ENCODE measurements at places on chromosomes 2 and 18.

DNA sequence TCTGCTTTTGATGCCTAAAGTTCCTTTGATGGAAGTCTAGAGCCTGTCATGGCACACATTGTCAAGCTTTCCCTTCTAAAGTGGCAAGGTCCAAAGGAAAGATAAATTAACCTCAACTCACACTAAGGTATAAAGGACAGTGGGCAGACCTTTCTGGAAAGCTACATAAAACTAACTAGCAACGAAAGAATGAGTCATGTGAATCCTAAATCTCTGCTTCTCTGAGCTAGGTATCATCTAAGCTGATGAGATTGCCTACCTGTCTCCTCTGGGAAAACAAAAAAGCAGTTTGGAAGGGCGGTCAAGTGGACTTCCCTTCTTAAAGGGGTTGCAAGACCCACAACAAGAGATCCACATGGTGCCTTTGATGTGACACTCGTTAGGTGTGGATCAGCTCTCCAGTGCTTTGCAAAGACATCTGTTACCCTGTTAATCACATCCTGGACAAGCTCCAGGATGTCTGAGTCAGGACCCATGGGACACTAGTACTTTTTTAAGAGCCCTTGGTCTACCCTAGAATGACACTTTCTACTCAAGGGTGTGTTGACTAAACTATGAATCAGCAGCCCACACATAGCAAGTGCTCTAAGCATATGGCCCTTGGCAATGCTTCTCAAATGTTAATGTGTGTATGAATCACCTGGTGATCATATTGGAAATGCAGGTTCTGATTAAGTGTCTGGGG, 173.5 kb downstream of the ALK start:
- no peak for DNase-seq

- DNase-seq, result no peak
Measured at GRCh38 chr2:162028511-162028910, 45.5 kb downstream of the DPP4 start.

- no peak for DNase-seq
Measured at GRCh38 chr2:184993746-184994145, 395.4 kb downstream of the ZNF804A start.

DNA sequence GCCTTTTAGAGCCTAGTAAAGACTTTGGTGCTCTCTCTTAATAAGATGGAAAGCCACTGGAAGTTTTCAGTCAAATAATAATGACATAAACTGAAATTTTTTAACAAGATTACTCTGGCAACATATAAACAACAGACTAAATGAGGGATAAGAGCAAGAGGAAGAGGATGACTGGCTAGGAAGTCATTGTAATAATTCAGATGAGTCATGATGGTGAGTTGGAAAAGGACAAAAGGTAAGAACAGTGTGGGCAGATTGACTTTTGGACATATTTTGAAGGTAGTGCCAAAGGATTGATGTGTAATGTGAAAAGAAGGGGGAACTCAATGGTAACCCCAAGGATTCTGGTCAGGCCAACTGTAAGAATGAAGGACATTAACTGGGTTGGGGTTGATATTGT, 310.3 kb downstream of the NOL4 start:
- no peak for DNase-seq

- DNase-seq, result no peak
Measured at GRCh38 chr2:60741576-60741975, 14.5 kb upstream of the PAPOLG start.

- DNase-seq, result no peak
Measured at GRCh38 chr2:217609952-217610351, 392.8 kb downstream of the TNS1 start.

DNA sequence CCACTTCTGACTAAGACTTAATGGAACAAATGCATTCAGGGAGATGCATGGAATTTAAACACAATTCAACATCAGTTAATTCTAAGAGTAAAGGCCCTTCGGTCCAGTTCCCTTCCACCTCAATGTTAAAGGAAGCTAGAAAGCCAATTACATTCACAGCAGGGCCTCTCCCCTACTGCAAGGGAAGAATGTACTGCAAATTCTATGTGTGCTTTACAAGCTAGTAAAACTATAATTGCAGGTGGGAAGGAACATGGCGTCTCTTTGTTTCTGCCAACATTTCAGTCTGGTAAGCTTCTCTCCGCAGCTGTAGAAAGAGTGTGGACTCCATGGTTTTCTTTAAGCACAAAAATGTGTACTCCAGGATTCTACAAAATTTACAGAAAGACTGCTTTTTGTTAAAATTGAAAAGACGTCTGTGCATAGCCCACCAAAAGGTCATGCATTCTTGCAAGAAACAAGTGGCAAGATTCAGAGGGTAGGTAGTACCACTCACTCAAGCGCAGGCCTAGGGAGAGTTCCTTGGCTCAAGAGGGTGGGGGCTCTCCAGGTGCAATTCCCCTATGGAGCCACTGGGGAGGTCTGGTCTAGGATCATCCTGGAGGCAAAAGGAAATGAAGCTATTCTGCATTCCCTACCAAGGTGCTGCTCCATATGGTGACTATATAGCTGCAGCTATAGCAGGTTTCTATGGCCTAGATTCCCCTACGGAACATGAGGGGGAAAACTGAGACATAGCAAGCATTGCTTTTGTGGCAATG, 127.0 kb upstream of the FZD5 start:
- DNase-seq, result no peak

GRCh38 chr2:127581050-127581345, 45.5 kb downstream of the MYO7B start:
- DNase-seq, result no peak

DNA sequence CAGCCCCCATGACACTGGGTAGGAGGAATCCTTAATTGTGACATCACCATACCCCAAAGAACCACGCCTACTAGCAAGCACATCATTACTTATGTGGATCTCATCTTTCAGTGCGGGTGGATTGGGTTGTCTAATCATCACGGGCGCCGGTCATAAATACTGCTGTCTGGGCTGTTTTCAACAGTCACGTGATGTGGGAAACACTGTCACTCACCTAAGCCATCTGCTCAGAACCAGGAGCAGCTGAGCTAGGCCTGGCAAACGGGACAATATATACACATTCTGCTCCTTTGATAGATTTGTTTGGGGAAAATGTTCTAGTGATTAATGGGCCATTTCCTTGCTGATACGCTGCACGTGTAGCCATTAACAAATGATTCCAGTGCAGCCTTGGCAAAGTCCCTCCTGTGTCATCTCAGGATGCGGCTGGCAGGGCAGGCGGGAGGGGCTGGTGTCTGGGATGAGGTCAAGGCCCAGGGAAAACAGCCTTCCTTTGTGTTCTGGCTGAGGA, 145.9 kb upstream of the COPS8 start:
- no peak for DNase-seq

GRCh38 chr2:76861708-76862107, 660.5 kb downstream of the LRRTM4 start:
- DNase-seq, result no peak

DNA sequence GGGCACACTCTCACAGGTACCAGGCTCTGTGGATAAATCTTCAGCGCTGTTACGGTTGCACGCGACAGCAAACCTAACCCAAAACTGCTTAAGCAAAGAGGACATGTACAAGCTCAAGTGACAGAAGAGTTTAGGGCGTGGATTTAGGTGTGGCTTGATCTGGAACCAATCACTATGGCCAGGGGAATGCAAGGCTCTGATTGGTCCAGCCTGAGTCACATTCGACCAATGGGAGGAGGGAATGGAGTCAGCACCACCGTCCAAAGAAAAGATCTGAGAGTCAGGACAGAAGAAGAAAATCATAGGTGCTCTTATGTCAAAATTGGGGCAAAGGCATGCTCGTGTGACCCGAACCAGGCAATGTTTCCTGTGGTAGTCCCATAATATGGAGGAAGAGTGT, 139.0 kb downstream of the TRIM43 start:
- no peak for DNase-seq

DNA sequence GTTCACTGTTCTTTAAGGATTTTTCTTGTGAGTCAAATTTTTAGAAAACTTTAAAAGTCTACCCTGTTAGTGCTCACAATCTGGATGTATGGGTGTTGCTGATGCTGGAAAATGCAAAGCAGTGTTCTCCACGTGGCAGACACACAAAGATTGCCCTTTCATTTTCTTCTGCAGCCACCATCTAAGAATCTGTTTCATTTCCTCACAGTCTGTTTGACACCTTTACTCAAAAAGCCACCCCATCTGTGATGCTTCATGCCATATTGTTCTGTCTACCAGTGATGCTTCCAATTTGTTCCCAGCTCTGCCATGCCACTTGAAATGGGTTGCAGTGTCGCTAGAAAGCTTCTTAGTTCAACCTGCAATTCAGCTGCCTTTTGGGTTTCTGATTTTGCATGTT, 464.2 kb upstream of the UBE2E3 start:
- no peak for DNase-seq

DNA sequence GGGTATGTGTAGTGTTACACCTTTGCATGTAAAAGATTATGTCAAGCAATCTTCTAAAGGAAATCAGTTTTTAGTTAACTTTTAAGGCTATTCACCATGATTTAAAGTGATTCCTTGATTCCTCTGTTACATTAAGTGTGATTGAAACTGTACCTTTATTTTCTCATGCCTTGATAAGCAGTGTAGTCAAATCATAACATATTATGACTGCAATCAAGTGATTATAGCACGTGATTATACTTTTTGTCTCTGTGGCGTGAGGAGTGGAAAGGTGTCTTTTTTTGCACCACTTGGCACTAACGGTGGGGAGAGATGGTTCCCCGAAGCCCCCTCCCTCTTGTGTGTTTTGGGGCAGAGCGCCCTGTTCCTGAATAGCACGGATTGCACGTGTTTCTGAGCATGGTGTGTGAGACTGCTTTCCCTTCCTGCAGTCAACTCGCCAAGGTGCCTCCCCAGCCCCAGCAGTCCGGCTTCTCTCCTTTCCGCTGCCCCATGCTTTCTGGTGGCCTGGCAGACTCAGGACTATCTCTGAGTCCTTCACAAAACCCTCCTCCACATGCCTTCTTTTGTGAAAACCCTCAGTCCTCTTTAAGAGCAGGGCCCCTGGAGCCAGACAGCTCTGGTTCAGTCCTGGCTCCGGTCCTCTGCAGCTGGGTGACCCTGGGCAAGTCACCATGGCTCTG, 68.4 kb downstream of the AGAP1 start:
- no peak for DNase-seq

GRCh38 chr2:191728750-191729624, 51.1 kb downstream of the NABP1 start:
- DNase-seq, result no peak

DNA sequence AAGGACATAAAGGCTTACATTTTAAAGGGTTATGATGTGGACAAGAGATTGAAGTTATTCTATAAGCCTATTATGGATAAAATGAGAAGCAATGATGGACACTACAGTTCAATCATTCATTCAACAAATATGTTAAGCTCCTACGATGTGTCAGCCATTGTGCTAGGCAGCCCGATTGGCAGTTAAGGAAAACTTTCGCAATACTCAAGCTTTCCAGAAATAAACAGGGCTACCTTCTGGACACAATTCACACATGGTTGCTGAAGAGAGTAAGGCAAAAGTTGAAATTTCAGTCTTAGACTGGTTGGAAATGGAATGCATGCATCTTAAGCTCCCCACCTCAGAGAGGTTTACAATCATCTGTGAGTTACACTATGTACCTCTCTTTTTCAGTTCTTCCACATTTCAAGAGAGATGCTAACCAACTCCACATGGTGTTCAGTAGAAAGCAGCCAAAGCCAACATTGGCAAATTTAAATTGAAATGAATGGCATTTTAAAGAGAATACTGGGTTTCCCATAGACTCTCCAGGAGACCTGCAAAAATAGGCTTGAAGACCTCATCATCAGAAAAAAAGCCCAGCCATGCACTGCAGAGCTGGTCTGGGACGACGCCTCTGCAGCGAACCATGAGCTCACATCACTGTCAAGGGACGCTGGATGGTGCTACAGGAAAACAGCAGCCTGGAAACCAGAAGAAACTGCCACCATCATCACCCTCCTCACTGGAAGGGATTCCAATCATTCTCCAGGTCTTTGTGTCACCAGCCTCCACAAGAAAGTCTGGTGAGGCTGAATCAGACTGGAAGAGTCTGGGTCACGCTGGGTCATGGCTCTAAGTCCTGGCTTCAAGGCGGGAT, 276.3 kb downstream of the AFF3 start:
- no peak for DNase-seq

- DNase-seq, result no peak
Measured at GRCh38 chr18:9096685-9097084, 5.8 kb upstream of the NDUFV2 start.

DNA sequence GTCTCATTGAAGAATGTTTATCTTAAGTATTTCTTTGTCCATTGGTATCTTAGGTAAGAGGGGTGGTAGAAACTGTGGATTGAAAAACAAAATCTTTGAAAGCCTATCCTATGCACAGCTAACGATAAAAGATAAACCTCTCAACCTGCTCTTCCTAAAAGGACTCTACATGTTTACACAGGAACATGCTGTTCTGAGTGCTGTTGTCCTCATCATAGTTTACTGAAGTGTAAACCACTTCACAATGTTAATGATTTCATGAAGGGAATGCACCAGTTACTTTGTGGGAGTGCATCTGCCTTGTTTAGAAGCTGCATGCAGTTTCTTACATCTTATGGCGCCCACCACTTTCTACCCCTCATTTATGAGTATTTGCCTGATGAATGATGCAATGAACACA, 1.2 kb downstream of the ACMSD start:
- no peak for DNase-seq

DNA sequence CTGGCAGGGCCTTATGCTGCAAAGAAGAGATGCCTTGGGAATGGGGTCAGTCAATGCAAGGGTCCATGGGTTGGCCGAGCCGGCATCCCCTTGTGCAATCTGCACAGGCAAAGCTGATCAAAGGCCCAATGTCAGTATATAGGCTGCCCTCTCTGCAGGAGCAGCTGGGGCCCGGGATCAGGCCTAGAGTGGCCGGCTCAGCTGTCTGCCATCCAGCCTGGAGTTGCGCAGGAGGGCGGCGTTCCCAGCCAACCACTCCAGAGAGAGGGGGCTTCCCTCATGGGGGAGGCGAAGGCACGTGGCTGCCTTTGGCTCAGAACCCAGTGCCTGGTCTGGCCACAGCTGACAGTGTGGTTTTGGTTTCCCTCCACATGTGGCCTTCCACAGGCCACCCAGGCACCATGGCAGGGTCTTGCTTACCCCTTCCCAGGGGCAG, 3.9 kb downstream of the INPP5D start:
- DNase-seq, result no peak

DNA sequence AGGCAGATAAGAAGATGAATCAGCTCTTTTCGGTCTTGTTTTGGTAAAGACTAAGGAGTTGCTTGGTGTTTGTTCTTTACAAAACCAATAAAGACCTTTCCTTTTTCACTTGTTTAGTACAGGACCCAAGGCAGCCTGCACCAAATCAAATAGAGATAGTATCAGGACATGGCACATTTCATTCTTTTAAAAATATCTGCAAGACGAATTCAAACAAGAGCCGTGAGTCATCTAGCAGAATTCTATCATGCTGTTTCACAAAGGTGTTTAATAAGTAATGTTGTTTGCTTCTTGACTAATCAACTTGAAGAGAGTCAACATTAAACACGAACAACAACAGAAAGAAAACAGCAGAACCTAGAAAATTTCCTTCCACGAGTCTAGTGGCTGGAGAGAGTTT, 102.8 kb upstream of the TTN start:
- DNase-seq, result no peak

GRCh38 chr2:20635113-20635510, 15.8 kb downstream of the HS1BP3 start:
- no peak for DNase-seq

GRCh38 chr2:71713581-71714580, 260.5 kb downstream of the DYSF start:
- DNase-seq, result no peak

Data from memory B cell (primary cell).